ENCODE measurements at places on chromosomes 3 and 15. TPM values are rescaled to one million over a fixed set of nuclear protein-coding genes. Genes with fewer than 3 reads are reported as not detected.

DNA sequence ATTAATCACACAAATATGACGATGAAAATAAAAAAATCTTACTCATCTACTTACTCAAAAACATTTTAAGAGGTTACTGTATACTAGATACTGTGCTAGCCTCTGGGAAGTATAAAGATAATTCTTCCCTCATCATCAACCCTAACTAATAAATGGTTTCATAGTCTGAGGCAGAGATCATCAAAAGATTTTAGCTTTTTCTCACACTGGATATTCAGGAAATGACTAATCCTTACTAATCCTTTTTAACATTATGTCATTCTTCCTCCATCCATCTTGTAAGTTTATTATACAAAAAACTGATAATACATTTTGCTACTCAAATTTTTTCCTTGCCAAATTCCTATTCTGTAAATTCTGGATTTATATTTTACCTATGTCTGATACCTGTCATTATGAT lies 29.7 kb downstream of the ACAD11 start:
- H3K4me1 ChIP-seq, result no peaks in the 10 kb centered on the region
- no peak for DNase-seq

DNA sequence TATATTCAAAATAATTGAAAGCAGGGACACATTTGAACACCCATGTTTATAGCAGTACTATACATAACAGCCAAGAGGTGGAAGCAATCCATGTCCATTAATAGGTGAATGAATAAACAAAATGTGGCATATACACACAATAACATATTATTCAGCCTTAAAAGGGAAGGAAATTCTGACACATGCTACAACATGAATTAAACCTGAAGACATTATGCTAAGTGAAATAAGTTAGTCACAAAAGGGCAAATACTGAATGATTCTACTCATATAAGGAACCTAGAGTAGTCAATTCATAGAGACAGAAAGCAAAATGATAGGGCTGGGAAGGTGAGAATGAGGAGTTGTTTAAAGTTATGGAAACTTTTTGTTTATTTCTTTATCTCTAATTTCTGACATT lies 40.9 kb downstream of the SNTN start:
- no peak overlapping the region for H3K4me3 ChIP-seq
- no peak for DNase-seq
- no peaks in the 10 kb centered on the region for H3K36me3 ChIP-seq
- no peak overlapping the region for H3K27ac ChIP-seq
- no peaks in the 10 kb centered on the region for H3K27me3 ChIP-seq

DNA sequence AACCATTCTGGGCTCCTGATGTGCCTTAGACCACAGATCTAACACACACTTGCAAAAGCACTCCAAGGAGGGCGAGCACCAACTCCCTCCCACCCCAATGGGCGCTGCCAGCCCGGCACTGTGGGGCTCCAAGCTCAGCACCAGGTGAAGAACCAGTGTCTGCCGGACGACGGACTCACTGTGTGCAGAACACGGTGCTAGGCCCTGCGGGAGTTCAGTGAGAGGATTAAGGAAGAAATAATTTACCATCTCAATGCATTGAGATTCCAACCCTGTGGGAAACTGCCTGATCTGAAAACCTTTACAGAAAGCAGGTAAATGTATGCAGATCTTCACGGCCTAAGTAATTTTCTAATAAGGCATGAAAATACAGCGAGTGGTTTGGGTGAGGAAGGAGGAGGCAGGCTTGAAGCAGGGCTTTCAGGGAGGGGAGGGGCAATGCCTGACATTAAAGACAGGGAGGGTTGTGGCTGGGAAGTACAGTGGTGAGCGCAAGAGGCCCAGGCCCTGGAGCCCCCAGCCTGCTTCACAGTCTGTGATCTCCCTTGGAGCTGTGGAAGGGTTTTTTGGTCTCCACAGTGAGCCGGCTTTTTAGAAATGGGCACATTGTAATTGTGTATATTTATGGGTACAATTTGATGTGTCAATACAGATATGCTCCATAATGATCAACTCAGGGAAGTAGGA lies 35.6 kb upstream of the CHRNB4 start:
- H3K27ac ChIP-seq, result no peak overlapping the region
- peak; percentile 56 for DNase-seq
- no peak overlapping the region for H3K4me3 ChIP-seq
- peaks cover 19% of the 10 kb centered on the region for H3K4me1 ChIP-seq
- no peaks in the 10 kb centered on the region for H3K36me3 ChIP-seq

DNA sequence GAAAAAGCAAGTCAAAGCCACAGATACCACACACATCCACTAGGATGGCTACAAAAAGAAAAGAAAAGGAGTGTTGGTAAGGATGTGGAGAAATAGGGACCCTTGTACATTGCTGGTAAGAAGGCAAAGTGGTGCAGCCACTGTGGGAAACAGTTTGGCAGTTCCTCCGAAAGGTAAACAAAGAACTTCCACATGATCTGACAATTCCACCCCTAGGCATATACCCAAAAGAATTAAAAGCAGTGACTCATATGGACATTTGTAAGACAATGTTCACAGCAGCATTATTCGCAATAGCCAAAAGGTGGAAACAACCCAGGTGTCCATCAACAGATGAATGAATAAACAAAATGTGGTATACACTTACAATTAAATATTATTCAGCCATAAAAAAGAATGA lies 22.2 kb upstream of the GMPPB start:
- H3K4me3 ChIP-seq, result no peak overlapping the region
- peaks cover 59% of the 10 kb centered on the region for H3K36me3 ChIP-seq
- DNase-seq, result no peak
- H3K4me1 ChIP-seq, result no peaks in the 10 kb centered on the region

DNA sequence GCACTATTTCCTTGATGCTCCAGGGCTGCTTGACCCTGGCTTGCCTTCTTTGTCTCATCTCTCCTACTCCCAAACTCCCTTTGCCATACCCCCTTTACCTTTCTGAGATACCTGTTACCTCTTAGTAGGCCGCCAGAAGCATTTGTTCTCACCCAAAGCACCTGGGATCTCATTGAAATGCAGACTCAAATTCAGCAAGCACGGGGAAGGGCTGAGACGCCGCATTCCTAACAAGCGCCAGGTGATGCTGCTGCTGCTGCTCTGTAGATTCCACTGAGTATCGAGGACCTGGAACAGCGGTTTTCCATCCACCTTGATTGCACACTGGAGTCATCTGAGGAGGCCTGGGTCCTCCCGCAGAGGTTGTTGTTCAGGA lies 91.8 kb downstream of the TMEM266 start:
- H3K27ac ChIP-seq, result no peak overlapping the region
- no peaks in the 10 kb centered on the region for H3K27me3 ChIP-seq
- no peaks in the 10 kb centered on the region for H3K36me3 ChIP-seq
- no peak overlapping the region for H3K4me3 ChIP-seq

DNA sequence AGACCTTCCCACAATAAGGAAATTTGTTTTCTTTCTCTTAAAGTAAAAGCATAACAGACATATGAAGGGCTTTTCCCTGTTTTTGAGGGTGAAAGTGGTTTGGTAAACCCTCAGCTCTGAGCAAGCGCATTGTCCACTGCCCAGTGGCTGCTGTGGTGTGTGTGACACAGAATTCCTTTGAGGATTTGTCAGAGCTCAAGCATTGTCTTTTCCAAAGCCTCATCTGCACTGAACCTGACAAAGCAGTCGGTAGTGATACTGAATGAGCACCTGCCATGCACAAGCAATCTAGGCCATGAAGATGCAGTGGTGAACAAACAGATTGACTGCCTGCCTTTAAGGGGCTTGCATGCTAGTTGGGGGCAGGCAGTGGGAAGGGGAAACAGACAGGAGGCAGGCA lies 128.3 kb downstream of the PLCL2 start:
- no peak for DNase-seq
- peaks cover 13% of the 10 kb centered on the region for H3K4me1 ChIP-seq
- no peaks in the 10 kb centered on the region for H3K27me3 ChIP-seq
- peaks cover 24% of the 10 kb centered on the region for H3K36me3 ChIP-seq
- H3K27ac ChIP-seq, result no peak overlapping the region

DNA sequence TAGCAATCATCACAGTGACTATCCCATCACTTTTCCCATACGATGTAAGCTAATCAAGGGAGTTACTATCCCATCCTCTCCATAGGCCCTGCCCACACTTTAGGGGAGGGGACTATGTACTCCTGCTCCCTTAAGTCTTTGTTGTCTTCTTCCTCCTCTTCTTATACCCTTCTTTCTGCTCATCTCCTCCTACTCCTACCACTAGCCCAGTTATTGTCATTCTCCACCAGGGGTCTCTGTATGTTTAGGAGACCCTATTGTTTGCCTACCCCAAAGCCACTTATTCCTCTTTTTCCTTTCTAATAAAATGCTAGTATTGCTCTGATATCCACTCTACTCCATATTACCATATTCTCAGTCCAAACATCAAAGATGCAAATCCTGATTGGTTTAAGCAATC lies 27.8 kb downstream of the STAC start:
- no peak overlapping the region for H3K27ac ChIP-seq
- DNase-seq, result no peak
- no peaks in the 10 kb centered on the region for H3K27me3 ChIP-seq
- H3K4me3 ChIP-seq, result no peak overlapping the region

DNA sequence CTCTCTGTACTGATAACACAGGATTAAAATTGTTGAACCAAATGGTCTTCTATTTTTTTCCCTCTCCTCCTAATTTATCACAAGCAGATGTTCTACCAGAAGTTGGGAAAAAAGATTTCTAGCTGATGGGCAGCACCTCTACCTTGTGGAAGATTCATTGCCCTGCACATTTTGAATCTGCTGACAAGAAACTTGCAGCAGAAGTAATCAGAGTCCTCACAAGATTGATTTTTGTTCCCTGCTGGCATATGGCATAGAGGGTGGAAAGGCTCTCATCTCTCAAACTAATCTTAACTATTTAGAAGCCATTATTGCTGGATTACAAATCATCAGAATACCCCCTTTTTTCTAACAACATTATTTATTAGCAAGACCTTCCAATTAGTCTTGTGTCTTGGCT lies 148.9 kb upstream of the MEIS2 start:
- H3K36me3 ChIP-seq, result no peaks in the 10 kb centered on the region
- no peaks in the 10 kb centered on the region for H3K27me3 ChIP-seq
- H3K27ac ChIP-seq, result no peak overlapping the region

- peak overlapping the region; percentile 39 for H3K27ac ChIP-seq
- no peak overlapping the region for H3K4me3 ChIP-seq
- no peaks in the 10 kb centered on the region for H3K27me3 ChIP-seq
- no peaks in the 10 kb centered on the region for H3K36me3 ChIP-seq
Observed at GRCh38 chr15:92801774-92802464, 98.2 kb upstream of the CHD2 start.

- no peak overlapping the region for H3K27ac ChIP-seq
- H3K4me3 ChIP-seq, result no peak overlapping the region
- H3K4me1 ChIP-seq, result no peaks in the 10 kb centered on the region
- DNase-seq, result no peak
Observed at GRCh38 chr3:9123840-9124239, 125.6 kb downstream of the SRGAP3 start.

- H3K4me3 ChIP-seq, result no peak overlapping the region
- DNase-seq, result no peak
- no peak overlapping the region for H3K27ac ChIP-seq
- H3K36me3 ChIP-seq, result no peaks in the 10 kb centered on the region
- H3K4me1 ChIP-seq, result no peaks in the 10 kb centered on the region
Observed at GRCh38 chr15:78139578-78139977, 8.3 kb upstream of the CIB2 start.

DNA sequence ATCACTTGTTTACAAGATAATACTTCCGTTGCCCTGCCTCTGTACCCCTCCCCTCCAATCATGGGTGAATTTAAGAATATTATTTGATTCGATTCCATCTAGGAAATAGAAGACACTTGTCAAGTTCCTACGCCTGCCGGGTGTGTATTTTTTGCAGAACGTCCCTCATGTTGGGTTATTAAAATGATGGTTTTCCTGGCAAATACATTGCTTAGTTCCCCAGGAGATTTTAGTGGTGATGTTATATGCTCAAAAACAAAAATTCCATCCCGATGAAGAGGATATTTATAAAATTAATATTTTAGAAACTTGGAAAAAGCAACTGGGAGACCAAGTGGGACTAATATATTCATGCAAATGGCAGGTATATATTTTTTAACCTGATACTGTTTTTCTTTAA lies 548.4 kb downstream of the EDEM1 start:
- DNase-seq, result no peak
- no peak overlapping the region for H3K4me3 ChIP-seq
- no peaks in the 10 kb centered on the region for H3K4me1 ChIP-seq
- H3K36me3 ChIP-seq, result no peaks in the 10 kb centered on the region
- H3K27me3 ChIP-seq, result no peaks in the 10 kb centered on the region

GRCh38 chr15:94366781-94367180 lies 135.4 kb downstream of the MCTP2 start:
- H3K27ac ChIP-seq, result peak overlapping the region; percentile 68
- H3K4me3 ChIP-seq, result no peak overlapping the region
- no peak for DNase-seq
- peaks cover 74% of the 10 kb centered on the region for H3K36me3 ChIP-seq
- no peaks in the 10 kb centered on the region for H3K4me1 ChIP-seq

DNA sequence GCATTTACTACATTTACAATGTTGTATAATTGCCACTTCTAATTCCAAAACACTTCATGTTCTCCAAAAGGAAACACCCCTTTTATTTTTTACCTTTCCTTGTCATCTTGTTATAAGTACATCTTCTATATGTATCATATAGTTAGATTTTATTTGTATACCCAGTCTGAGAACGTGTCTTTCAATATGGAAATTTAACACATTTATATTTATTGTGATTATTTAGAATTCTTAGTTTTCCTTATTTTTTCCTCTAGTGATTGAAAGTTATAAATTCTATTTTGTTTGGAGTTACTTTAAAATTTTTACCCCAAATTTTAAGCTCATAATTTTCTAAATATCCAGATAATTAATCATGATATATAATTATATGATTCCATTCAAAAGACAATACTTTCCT lies 15.8 kb downstream of the CMTM8 start:
- no peaks in the 10 kb centered on the region for H3K4me1 ChIP-seq
- H3K4me3 ChIP-seq, result no peak overlapping the region
- no peak for DNase-seq
- no peaks in the 10 kb centered on the region for H3K27me3 ChIP-seq
- H3K27ac ChIP-seq, result no peak overlapping the region
- H3K36me3 ChIP-seq, result no peaks in the 10 kb centered on the region

- H3K4me3 ChIP-seq, result no peak overlapping the region
- no peak for DNase-seq
- H3K27me3 ChIP-seq, result no peaks in the 10 kb centered on the region
- H3K4me1 ChIP-seq, result no peaks in the 10 kb centered on the region
Observed at GRCh38 chr3:191915712-191916111, 454.7 kb downstream of the PYDC2 start.

DNA sequence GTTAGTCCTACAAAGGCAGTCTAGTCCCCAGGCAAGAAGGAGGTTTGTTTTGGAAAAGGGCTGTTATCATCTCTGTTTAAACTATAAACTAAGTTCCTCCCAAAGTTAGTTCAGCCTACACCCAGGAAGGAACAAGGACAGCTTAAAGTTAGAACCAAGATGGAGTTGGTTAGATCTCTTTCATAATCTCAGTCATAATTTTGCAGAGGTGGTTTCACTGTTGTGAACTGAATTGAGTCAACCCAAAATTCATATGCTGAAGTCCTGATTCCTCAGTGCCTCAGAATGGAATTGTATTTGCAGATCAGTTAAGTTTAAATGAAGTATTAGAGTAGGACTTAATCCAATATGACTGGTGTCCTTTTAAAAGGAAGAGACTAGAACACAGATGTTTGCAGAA lies 101.0 kb upstream of the C3orf80 start:
- DNase-seq, result no peak
- H3K27me3 ChIP-seq, result no peaks in the 10 kb centered on the region

Gene ZBTB47
- polyA plus RNA-seq, result 2.1 TPM

Gene TGM5
- polyA plus RNA-seq, result 0.02 TPM

Gene ADCY5
- polyA plus RNA-seq, result 3.7 TPM

All from spleen (tissue), 13 donors.